Epithelial cell of proximal tubule (primary cell): ENCODE measurements at places on chromosomes 1 and 21.

- no peak for DNase-seq
Observed at GRCh38 chr1:6683434-6683833, 18.2 kb downstream of the DNAJC11 start.

- no peak for DNase-seq
Observed at GRCh38 chr1:161233102-161233501, 4.9 kb downstream of the NR1I3 start.

GRCh38 chr1:22452481-22452957, 868 bp downstream of the ZBTB40 start:
- peak; percentile 15 for DNase-seq

GRCh38 chr1:119535381-119535780, 28.4 kb downstream of the HSD3B1 start:
- no peak for DNase-seq

DNA sequence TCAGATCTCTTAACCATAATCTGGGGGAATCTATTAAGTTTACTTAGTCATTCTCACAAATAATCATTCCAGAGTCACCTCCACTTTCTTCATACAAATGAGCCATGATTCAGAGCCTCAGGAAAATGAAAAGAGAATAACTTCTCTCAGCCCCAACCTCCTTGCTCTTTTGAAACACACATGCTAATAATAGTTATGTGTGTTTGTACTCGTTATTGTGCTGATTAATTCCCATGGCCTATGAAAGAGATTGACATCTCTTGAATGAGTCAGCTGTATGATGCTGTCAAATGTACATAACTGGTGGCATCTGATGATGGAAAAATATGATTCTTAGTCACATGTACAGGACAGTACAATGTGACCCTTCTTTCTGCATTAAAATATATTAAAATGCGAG, 41.5 kb downstream of the DTL start:
- no peak for DNase-seq

DNA sequence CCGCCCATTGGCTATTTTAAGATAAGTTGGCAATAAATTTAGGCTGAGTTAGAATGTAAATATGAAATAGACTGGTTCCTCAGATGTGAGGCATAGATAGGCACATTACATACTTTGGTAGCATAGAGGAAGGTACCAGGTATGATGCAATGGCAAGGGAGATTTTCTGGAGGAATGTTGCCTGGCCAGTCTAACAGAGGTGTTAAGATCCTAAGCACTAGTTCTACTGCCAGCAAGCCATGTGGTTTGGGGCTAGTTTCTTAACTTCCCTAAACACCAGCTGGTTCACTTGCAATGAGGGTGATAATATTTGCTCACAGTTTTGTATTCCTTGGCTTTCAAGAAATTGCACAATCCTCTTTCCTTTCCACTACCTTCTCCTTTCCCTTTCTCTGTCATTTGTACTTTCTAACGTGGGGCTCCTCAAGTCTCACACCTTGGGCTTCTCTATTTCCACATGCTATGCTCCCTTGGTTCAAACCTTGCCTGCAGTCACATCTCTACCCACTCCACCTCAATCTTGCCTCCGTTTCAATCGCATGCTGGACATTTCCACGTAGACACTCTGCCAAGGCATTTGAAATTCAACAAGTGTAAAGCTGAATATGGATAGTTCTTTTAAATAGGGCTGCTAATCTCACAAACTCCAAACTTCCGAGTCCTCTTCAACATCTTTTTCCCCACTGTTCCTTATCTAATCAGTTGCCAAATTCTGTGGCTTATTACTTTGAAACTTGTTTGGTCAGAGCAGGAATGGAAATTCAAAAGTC, 4.7 kb upstream of the CD55 start:
- DNase-seq = no peak

DNA sequence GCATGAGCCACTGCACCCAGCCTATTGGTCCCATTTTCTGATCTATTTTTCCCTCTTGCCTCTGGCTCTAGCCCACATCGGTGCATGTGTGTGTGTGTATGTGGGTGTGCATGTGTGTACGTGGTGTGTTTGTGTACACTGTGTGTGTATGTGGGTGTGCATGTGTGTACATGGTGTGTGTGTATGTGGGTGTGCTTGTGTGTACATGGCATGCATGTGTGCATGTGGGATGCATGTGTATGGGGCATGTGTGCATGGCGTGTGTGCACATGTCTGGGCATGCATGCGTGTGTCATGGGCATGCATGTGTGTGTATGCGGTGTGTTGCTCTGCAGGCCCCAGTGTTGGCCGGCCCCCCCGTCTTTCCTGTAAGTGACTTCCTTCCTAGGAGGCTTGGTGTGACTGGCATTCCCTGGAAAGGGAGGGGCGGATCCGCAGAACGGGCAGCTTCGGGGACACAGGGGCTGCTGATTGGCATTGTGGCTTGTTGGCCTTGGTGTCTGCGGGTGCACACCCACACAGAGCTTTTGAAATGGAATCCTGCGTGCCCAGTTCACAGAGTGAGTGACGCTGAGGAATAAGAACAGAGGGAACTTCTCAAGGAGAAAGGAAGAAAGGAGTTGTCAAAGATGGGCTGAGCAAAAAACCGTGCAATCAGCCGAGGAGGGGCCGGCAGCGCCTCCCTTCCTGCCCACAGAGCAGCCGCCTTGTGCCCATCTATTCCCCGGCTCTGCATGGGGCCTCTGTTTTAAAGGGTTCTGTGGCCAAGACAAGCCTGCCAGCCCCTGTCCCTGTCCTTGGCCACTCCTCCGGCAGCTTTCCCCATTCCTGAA, 8.0 kb downstream of the PDXK start:
- no peak for DNase-seq

- no peak for DNase-seq
Observed at GRCh38 chr1:63983391-63984256, 209.8 kb downstream of the ROR1 start.

DNA sequence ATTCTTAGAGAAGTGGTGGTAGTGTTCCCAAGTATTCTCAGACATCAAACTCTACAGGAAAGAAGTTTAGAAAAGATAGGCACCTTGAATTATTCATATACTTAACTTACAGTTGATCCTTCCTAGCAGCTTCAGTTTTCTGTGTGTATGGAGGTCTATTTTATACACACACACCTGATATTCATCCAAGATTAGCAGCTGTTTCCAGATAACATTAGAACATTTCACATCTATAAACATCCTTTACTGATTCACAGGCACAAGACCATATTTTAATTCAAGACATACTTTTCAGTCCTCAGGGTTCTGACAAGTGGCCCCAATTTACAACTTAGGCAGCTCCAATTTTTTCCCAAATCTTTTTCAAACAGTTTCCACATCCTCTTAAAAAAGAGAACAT, 287.8 kb upstream of the USP25 start:
- no peak for DNase-seq

GRCh38 chr1:215321802-215322201, 239.3 kb downstream of the KCNK2 start:
- DNase-seq = no peak

- DNase-seq = no peak
Observed at GRCh38 chr1:70979881-70980280, 67.7 kb downstream of the PTGER3 start.

GRCh38 chr1:173590557-173590956, 12.3 kb downstream of the SLC9C2 start:
- DNase-seq = no peak

DNA sequence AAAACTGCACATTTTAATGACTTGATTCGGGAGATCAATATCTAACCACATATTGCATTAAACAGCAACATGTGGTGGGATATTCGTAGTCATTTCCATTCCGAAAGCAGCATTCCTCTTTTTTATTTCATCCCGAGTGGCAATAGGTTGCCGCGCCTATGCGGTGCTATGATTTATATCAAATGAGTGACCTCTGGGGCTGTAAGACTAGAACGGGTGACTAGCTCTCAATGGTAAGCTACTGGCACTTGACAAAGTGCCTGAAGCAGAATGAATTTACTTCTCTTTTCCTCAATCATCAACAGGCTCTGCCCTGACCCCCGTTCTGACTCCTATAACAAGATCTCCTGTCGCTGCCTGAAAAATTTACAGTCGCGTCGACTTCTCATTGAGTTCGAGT, 162.3 kb downstream of the ZNF281 start:
- DNase-seq = no peak

DNA sequence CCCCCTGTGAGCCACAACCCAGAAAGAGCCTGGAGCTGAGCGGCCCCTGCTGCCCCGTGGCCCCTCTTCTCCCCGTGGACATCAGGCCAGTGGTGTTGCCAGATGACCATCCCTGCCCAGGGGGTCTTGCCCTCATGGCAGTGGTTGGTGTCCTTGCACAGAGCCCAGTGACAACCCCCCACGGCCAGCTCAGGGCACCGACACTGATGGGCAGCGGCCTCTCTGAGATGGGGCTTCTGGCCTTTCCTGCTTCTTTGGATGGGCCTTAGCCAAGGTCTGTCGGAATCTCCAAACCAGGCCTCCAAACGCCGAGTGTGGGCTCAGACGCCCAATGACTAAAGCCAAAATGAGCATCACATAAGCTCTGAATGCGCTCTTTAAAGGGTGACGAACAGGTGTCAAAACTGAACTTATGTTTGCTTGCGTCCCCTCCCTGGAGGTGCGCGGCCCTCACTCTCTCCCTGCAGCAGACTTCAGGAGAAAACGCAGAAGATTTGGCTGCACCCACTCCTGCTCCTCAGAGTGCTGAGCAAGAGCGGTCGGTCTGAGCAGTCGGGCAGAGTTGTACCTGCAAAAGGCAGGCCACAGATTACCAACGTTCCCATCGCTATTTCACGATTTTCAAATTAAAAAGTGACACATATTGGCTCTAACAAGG, 41.9 kb downstream of the UBE2G2 start:
- DNase-seq = no peak

- no peak for DNase-seq
Observed at GRCh38 chr21:36423771-36424433, 38.7 kb downstream of the CHAF1B start.

DNA sequence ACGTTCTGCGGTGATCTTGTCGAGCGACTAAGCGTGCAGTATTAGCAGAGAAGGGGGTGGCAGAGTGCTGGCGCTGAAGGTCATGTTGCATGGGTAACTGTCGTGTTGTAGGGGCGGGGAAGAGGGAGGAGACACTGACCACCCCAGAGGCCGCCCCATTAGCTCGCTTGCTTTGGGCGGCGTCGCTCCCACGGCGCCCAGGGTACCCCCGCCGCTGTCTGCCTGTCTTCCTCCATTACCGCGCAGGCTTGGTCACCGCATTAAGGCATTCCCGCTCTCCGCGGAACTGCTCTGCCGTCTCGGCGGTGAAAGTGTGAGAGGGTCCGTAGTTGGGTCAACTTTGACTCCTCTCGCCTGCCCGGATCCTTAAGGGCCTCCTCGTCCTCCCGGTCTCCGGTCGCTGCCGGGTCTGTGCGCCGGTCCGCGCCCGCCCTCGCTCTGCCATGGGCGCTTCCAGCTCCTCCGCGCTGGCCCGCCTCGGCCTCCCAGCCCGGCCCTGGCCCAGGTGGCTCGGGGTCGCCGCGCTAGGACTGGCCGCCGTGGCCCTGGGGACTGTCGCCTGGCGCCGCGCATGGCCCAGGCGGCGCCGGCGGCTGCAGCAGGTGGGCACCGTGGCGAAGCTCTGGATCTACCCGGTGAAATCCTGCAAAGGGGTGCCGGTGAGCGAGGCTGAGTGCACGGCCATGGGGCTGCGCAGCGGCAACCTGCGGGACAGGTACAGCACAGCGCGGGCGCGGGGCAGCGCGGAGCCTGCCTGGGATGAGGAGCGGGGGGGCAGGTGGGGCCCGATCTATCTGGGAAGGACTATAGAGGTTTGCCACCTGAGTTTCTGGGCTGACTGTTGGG, at the start of gene MTARC2:
Gene MTARC2 (plus strand): TSS at position 234 of the 846 bp plus-strand sequence. CDS start 210 bp downstream, at position 444.
- no peak for DNase-seq

GRCh38 chr1:223639331-223639749, 26.2 kb downstream of the CAPN8 start:
- no peak for DNase-seq

DNA sequence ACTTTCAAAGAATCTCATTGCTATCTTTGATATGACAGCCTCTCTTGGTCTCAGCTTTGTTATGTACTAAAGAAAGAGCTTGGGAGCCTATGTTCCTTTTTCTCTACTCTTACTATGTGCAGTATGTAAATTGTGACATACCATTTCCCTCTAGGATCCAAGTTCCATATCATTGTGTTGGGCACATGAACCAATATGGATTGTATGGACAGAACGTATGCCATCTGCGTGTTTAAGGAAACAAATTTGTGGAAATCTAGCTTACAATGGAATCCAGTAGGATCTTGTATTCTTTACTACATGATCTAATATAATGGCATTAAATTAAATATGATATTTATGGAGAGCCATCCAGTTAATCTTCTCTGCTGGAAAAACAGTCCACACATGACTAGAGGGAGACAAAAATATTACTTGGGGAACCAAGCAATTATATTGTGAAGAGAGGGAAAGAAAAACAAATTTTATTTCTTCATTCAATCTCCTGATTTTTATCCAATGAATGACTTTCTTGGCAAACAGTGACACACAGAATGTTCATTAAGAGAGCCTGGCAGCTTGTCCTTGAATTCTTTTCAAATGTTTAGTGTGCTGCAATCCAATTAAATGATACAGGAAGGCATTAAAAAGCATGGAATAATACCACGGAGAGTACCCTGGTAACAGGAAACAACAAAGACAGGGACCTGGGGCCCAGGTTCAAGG, 106.5 kb upstream of the DAB1 start:
- no peak for DNase-seq

GRCh38 chr21:15978215-15978738, 248.5 kb downstream of the USP25 start:
- no peak for DNase-seq

DNA sequence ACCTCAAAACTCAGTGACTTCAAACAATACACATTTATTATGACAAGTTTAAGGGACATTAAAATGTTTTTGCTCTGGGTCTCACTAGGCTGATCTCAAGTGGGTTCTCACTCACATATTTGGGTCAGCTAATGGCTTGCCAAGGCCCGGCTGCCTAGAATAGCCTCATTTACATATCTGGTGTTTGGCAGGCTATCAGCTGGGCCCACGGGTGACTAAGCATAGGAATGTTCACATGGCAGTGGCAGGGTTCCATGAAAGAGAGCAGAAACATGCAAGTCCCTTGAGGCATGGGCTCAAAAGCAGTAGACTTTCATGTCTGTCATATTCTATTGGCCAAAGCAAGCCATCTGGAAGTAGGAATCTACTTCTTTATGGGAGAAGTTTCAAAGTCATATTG, 492.6 kb downstream of the KCNT2 start:
- DNase-seq = peak; percentile 60

DNA sequence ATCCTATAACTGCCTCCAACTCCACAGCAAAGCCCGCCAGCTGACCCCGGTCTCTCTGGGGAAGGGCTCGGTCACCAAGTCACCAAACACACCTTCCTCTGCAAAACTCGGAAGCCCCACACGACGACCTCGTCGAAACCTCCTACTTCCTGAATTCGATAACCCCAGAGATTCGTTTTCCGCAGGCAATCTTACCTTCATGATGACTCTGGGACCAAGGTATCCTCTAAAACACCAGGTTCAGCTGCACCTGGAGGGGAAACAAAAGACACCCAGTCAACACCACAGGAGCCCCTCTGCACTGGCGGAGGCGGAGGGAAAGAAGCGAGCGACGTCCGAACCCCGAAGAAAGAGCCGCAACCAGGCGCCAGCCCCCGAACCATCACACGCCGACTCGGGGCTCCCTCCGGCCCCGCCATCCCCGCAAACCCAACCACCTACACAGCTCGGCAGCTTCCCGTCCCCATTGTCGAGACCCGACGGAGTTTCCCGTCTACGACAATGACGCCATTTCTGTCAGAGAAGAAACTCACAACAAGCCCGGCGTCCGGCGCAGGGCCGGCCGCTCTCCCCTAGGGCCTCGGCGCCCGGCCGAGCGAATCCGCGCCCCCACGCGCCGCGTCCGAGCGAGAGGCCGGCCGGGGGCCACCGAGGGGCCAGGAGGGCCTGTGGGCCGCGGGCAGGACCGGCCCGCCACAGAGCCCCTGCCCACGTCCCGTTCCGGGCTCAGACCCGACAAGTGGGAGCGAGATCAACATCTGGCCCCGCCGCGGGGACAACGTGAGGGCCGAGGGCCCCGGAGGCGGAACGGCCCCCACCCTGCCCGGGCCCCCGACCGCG, 1.0 kb downstream of the ARID4B start:
- no peak for DNase-seq
